ENCODE measurements at places on chromosomes 3 and 15. TPM values are rescaled to one million over a fixed set of nuclear protein-coding genes. Genes with fewer than 3 reads are reported as not detected.

The LTK gene
- total RNA-seq, result not detected

The ALPK3 gene
- 0.14 TPM for total RNA-seq

The B3GALNT1 gene
- 0.08 TPM for total RNA-seq

The CCDC39 gene
- total RNA-seq, result not detected

The NDN gene
- not detected for total RNA-seq

The ZNF710 gene
- total RNA-seq, result 17.2 TPM

The CX3CR1 gene
- total RNA-seq, result not detected

The A4GNT gene
- not detected for total RNA-seq

The MEX3B gene
- 4.2 TPM for total RNA-seq

The CCDC51 gene
- 27.5 TPM for total RNA-seq

The UTS2B gene
- not detected for total RNA-seq

Data from A549 treated with Mapracorat at 1 μM for 4 hours (cell line).